Stimulated activated CD4-positive, alpha-beta T cell treated with anti-CD3 and anti-CD28 coated beads, Interleukin-1b, Interleukin-23, amount 100 ng/mL, for 1 hour (primary cell): ENCODE measurements at places on chromosomes 2 and 18.

GRCh38 chr2:158098178-158098577, 3.5 kb upstream of the UPP2 start:
- no peak for DNase-seq

GRCh38 chr2:67526283-67526682, 129.2 kb downstream of the ETAA1 start:
- DNase-seq = no peak

- no peak for DNase-seq
Observed at GRCh38 chr2:226673314-226673723, 126.3 kb downstream of the IRS1 start.

- DNase-seq = no peak
Observed at GRCh38 chr2:212960336-212960735, 191.1 kb downstream of the IKZF2 start.

GRCh38 chr2:119838179-119838578, 78.5 kb downstream of the PTPN4 start:
- no peak for DNase-seq

DNA sequence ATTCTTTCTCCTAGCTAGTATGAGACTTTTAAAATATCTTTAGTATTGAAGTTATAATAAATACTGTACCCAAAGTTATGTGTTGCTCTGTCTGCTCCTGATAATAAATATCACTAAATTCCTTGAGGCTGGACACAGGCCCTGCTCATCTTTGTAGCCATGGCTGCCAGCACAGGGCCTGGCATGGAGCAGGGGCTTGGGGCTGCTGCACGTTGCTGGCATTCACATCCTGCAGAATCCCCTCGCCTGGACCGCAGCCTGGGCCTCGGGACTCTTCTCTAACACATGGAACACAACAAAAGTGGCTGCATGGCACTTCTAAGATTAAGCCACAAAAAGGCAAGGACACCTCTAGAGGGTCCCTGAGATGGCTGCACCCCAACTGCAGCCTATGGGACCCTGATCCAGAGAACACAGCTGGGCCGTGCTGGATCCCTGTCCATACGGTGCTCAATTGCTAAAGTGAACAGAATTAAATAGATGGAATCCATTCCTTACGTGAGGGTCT, 477.5 kb upstream of the MYT1L start:
- DNase-seq = no peak

- DNase-seq = no peak
Observed at GRCh38 chr2:208285853-208286252, 19.8 kb downstream of the PIKFYVE start.

DNA sequence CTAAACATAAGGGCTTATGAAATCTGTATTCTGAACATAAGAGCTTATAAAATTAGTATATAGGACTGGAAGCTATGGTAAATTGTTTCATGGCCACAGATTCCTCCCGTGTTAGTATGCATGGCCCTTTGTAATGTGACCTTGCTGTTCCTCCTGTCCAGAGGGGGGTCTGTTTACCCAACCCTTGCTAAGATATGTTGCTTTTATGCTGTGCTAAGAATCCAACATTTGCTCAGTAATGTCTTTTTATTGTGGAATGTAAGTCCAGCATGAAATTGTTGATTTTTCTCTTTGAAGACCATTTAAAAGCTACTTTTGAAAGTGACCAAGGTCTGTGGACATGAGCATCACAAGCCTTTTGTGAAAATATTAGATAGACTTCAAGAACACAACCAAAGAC, 485.4 kb downstream of the PARD3B start:
- no peak for DNase-seq

DNA sequence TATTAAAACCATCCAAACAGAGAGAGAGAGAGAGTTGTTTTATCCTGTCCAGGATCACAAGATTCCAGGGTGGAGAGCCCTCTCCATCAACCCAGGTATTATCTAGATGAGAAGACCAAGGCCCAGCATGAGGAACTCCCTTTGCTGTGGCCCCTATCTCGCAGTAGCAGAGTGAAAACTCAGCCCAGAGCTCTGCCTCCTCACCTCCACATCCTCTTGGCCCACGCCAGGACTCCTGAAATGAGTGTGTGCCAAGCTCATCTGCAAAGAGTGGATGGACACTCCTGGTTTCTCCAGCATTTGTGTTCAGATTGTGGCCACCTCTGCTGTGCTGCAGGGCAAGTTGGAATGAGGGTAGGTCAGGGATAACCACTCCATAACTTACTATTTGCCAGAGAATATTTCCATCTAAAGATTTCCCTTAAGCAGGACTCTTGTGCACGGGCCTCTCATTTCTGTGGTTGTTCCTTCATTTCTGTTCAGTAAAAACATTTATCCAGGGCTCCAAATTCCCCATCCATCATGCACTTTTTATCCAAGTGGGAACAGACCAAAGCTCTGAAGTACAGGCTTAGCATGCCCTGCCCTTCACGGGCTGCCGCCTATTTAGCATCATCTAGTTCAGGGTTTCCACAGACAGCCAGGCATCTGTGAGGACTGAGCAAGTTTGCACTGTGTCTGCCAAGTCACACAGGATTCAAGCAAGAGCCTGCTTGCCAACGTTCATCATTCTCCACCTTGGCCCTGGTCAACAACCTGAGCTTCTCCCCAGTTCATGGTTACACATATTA, 583.2 kb upstream of the ID2 start:
- DNase-seq = no peak

DNA sequence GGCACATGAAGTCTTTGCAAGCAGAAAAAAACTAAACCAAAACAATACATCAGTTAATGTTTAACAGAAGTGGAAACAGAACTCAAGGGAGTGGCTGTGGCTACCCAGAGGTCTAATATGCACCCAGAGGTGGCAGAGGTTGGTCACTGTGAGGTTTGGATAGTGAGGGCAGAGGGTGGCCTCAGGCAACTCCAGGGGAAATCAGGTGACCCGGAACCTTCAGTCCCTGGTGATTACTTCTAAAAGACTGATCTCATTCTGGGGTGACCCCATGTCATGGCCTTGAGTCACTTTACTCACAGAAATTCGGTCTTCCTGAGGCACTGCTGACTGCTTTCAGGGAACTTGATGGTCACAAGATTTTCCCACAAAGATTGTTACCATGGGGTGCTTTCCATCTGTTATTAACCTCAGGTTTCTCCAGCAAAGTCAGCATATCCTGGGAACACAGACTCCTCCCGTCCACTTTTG, 99.4 kb downstream of the TMEM17 start:
- no peak for DNase-seq

DNA sequence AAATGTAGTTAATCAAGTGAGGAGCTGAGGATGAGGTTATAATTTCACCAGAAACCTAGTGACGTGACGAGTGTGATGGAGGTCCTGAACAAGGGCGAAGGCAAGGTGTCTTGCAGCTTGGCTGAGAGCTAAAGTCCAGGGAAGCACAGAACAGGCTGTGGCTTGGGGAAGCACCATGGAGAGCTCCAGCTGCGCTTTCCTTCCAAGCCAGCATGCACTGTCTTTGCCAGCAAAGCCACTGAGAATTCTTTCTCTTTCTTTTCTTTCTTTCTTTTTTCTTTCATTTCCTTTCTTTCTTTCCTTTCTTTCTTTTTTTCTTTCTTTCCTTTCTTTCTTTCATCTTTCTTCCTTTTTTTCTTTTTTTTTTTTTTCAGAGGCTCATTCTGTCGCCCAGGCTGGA, 239.3 kb downstream of the FBXO15 start:
- DNase-seq = no peak

GRCh38 chr2:101808006-101808562, 110.6 kb downstream of the MAP4K4 start:
- no peak for DNase-seq

DNA sequence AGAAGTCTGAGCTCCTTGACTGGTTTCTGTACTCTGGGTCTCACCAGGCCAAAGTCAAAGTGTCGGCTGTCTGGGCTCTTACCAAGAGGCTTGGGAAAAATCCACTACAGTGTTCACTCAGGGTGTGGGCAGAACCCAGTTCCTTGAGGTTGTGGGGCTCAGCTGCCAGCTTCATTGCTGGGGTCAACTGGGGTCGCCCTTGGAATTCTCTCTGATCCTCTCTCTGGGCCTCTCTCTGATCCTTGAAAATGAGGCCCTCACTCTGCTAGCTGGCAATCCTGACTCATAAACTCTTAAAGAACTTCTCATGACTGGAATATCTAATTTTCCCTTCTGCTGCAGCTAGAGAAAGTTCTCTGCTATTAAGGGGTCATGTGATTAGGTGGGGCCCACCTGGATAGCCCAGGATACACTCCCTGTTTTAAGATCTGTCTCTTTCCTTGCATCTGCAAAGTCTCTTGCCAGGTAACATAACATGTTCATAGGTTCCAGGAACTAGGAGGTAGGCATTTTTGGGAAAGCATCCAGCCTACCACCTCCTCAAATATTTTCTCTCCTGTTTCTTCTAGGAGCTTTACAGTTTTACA, 66.3 kb downstream of the SP110 start:
- no peak for DNase-seq

- DNase-seq = no peak
Observed at GRCh38 chr2:178628605-178629004, 148.3 kb downstream of the PLEKHA3 start.

DNA sequence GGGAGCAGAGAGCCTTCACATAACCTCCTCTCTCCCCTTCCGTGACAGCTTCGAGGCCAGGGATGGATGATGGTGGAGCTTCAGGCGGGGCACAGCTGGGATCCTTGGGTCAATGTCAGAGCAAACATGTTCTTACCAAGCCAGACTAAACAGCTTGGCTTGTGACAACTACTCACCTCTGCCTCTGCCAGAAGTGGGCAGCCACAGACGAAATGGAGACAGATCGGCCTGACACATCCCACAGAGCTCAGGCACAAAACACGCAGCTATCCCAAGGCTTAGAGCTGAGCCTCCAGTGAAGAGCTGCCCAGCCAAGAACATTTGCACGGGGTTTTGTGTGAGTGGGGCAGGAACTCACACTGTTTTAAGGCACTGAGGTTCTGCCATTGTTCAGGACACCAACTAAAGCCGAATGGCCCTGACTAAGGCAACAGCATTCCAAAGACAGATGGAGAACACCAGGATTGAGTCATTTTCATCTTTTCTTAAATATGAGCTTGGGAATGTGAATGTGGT, 12.8 kb downstream of the PXDN start:
- DNase-seq = no peak

- DNase-seq = no peak
Observed at GRCh38 chr18:46711444-46711863, 45.4 kb downstream of the ST8SIA5 start.

DNA sequence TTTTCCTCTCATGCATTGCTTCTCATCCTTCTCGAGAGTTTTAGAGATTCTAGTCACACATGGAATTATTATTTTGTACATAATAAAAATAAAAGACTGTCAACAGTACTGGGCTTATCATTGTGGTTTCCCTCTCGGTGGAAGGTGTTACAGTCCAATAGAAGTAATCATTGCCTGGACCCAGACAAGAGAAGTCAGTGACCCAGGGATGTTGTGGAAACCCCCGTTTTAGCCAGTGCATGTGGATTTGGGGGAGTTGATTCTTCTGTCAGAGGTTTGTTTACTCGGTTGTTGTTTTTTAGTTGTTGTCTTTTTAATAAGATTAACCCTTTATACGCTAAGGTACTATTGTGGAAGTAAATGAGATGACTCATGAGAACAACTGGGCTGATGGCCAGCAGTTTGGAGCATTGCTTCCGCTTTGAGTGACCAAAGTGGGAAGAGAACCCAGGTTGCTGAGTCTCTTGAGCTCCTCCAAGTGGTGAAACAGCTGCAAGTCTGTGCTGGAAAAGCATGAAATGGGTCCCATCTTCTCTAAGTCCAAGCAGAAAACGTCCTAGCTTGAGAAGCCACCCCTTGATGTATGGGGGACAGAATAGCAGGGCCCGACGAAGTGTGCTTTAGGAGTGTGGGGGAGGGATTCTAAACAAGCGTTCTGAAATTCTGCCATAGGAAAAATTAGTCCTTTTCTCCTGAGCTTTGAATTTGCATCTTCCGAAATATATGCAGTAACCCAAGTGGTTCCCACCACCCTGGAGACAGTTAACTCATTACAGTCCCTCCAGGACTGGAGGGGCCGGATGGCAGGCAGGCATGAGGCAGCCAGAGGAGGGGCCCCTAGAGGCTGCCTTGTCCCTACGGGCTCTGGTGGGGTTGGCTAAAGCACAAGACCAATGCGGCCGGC, 61.8 kb upstream of the GPR45 start:
- DNase-seq = no peak

DNA sequence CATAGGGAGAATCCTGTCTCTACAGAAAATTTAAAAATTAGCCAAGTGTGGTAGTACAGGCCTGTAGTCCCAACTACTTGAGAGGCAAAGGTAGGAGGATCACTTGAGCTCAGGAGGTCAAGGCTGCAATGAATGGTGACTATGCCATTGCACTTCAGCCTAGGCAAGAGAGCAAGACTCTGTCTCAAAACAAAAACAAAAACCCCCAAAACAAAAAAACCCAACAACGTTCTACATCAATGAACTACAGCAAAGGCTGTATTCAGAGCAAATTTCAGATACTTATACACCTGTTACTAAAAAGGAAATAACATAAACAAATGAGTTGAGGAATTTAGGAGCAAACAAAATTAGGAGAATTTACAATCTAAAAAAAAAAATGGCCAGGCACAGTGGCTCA, 22.6 kb downstream of the YES1 start:
- no peak for DNase-seq

GRCh38 chr2:152479282-152479681, 144.3 kb downstream of the FMNL2 start:
- DNase-seq = no peak

GRCh38 chr2:157395811-157396210, 48.1 kb downstream of the CYTIP start:
- no peak for DNase-seq

GRCh38 chr2:230564805-230565779, 147.6 kb upstream of the CAB39 start:
- DNase-seq = no peak

- no peak for DNase-seq
Observed at GRCh38 chr2:128332091-128332634, 13.5 kb upstream of the HS6ST1 start.

DNA sequence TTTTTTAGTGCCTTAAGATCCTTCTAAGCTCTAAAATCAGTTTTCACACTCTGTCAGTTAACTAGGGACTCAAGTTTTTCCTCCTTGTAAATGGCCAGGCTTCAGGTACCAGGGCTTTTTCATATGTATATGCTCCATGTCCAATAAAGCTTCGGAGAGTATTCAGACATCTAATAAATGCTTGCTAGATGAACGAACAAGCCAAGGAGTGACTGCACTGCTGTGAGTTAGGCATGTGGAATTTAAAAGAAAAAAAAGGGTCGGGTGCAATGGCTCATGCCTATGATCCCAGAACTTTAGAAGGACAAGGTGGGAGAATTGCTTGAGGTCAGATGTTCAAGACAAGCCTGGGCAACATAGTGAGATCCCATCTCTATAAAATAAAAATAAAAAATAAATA, 81.9 kb downstream of the CDH2 start:
- DNase-seq = no peak
